Gastroesophageal sphincter (tissue), 4 donors: ENCODE measurements at places on chromosomes 5 and 9. TPM values are rescaled to one million over a fixed set of nuclear protein-coding genes. Genes with fewer than 3 reads are reported as not detected.

DNA sequence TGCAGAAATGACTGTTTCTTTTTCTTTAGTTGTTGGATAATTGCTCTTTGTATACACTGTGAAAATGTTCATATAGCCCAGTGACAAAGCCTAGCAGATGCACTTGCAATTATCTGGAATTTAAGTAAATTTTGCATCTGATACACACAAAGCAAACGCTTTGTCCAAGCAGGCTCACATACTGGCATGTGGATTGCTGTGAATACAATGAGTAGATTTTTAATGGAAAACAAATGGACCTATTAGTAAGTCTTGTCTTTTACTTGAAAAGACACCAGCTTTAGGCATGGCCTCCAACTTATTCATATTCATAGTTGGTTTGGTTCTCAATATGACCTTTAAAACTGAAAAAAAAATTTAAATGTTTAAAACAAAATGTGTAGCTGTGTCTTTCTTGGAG is 1299.8 kb upstream of the WWC1 start:
- ATAC-seq = no peak

- no peak for ATAC-seq
Observed at GRCh38 chr9:73845954-73846690, 651.0 kb upstream of the RORB start.

DNA sequence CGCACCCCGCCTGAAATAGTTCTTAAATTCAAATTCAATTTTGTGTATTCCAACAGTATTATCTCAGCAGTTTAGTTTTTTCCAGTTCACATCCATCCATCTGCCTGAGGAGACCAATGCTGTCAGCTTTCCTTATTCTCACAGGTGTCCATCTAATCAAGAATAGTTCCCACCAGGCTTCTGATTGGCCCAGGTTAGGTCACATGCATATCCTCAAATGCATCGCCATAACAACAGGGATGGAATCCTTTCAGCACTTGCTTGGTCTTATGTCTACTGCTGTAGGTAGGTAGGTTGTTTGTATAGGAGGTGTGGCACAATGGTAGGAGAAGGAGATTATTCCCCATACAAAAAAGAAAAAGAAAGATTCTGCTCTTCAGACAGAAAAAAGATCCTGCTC is 91.2 kb downstream of the UBE2R2 start:
- no peak for ATAC-seq

GRCh38 chr9:89212171-89212570 is 33.6 kb upstream of the SHC3 start:
- no peak for ATAC-seq

- no peak for ATAC-seq
Observed at GRCh38 chr5:100659080-100659795, 124.1 kb downstream of the FAM174A start.

DNA sequence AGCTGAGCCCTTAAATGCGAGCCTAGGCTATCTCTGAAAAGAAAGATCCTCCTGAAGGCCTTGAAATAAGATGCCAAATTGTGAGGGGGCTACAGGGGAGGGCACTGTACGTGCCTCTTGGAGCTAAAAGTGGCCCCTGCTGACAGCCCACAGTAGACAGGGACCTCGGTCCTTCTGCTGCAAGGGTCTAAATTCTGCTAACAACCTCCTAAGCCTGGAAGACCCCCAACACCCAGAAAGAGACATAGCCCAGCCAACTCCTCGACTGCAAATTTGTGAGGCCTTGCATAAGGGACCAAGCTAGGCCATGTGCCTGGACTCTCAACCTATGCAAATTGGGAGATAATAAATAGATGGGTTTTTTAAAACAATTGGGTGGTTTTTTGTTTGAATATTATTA is 54.7 kb downstream of the UBE2QL1 start:
- ATAC-seq = no peak

- ATAC-seq = no peak
Observed at GRCh38 chr5:156396830-156397081, 69.8 kb downstream of the SGCD start.

DNA sequence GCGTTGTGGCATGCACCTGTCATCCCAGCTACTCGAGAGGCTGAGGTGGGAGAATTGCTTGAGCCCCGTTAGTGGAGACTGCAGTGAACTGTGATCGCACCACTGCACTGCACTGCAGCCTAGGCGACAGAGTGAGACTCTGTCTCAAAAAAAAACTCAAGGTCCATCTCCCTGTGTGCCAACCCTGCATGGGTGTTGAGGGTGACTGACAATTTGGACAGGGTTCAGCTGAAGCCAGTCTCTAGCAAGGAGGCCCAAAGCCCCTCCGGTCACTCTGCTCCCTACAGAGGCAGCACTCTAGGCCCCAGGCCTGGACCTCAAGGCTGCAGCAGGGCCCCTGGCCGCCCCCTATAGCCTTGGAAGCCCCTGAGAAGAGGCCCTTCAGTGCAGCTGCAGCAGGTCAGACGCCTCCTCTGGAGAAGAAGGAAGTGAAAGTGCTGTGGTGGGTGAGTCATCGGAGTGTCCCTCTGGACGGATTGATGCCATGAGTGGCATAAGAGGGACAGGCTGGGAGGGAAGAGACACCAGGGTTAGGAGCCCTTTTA is 39.2 kb upstream of the NEK6 start:
- ATAC-seq = no peak

- ATAC-seq = no peak
Observed at GRCh38 chr5:107607671-107608345, 62.9 kb downstream of the EFNA5 start.

- ATAC-seq = no peak
Observed at GRCh38 chr9:120526534-120526933, 53.4 kb downstream of the CDK5RAP2 start.

- no peak for ATAC-seq
Observed at GRCh38 chr5:126143622-126144021, 279.6 kb upstream of the GRAMD2B start.

DNA sequence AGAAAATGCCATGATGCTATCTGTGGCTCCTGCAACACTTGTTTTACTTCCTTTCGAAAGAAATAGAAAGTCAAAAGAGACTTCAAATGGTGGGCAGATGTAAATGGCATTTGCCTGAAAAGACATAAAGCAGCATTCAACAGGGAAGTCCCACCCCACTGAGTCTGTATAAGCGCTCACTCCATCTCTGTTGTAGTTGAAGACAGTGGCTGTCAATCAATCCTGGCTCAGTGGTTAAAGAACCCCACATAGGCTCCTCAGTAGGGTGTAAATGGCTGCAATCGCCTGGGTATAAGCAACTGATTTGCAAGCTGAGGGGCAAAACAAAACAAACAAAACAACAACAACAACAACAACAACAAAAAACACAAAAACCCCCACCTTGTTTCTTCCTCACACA is 158.7 kb downstream of the EFNA5 start:
- ATAC-seq = no peak

Gene ZFP2
- total RNA-seq = 12.8 TPM

Gene CHSY3
- total RNA-seq = 2.3 TPM

Gene C9orf153
- total RNA-seq = 0.31 TPM

Gene ANKRD18B
- total RNA-seq = not detected

Gene CA9
- 3.9 TPM for total RNA-seq

Gene GPRIN1
- total RNA-seq = 0.54 TPM
